Activated CD8-positive, alpha-beta memory T cell treated with anti-CD3 and anti-CD28 coated beads for 1 hour (primary cell): ENCODE measurements at places on chromosomes 2 and 18.

DNA sequence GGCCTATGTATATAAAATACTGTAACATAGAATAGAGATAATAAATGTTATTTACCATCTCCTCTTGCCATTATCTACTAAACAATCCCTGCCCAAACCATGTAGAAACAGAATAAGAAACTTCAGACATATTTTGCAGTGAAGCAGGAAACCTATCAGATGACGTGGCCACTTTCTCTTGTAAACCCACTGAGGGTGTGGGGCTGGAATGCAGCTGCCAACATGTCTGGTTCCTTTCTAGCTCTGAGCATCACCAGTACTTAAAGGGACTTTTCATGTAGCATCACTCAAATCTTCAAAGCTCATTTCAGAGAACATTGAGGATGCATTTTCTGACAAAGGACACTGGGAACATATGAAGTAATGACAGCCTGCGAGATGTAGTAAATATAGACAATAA is 251.8 kb downstream of the LPIN1 start:
- DNase-seq = no peak

DNA sequence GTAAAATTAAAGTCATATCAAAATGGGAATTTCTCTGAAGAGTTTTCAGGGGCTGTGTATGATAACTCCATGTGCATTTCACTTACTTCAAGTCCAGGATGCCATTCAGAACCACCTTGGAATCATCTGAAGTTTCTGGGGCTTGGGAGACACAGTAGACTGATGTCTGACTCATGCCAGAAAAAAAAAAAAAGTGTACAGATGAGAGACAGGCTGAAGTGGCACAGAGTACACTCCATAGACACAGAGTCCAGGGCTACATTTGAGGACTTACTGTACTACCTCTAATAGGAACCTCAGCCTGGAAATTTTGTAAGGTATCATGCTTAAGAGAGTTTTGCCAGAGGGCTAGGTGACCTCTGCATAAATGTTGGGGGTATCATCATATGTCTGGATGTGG is 92.0 kb downstream of the SS18 start:
- DNase-seq = no peak

DNA sequence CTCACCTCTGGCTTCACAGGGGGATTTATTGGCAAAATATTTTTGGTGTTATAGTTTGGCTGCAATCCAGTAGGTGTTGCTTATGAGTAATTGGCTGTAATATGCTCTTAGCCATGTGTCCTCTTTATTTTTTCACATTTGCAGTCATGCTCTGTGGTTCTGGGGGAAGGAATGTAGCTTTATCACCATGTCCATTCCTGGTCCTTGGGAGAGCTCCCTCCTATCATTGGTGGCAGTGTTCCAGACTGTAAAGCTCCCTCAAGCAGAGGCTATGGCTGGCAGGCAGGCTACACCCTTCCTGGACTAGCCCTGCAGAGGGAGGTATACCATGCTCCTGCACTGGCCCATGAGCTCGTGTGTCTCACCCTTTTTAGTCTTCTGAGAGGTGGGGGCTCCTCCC is 120.0 kb upstream of the FSIP2 start:
- no peak for DNase-seq

- DNase-seq = no peak
Observed at GRCh38 chr2:145116056-145116455, 596.1 kb upstream of the ZEB2 start.
